ENCODE measurements at places on chromosomes 2 and 18.

DNA sequence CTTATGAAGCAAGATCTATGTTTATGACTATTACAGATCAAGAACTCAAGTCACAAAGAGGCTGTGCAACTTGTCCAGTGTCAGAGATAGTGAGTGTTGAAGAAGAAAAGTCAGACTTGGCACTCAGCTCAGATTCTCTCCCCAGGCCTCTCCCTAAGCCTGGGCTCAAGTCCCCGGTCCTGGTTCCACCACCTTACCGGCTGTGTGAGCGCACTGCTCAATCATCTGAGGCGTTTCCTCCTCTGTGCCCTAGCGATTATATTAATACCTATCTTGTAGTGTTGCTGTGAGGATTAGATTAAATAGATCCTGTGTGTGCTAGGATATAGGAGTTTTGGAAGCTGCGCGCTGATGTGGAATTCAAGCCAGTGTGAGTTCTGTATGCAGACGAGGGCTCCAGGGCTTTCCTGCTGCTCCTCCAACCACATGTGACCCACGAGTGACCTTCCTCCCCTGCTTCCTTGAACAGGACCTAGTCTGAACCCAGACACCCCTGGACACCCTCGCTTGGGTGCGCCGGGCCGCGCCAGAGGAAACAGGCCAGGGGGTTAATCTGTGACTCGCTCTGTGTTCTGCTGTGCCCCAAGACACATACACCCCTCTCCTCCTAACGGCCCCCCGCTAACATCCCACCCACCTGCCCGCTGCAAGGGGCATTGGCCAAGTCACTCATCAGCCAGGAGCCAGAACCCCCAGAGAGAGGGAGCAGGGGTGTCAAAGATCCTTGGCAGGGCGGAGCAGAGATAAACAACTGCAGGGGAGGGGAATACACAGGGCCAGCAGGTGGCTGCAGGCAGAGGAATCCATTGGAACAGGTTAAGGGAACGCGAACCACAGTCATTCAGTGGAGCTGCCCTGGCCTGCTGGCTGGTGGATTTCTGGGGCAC, 38.3 kb downstream of the TNS1 start:
- DNase-seq = no peak

DNA sequence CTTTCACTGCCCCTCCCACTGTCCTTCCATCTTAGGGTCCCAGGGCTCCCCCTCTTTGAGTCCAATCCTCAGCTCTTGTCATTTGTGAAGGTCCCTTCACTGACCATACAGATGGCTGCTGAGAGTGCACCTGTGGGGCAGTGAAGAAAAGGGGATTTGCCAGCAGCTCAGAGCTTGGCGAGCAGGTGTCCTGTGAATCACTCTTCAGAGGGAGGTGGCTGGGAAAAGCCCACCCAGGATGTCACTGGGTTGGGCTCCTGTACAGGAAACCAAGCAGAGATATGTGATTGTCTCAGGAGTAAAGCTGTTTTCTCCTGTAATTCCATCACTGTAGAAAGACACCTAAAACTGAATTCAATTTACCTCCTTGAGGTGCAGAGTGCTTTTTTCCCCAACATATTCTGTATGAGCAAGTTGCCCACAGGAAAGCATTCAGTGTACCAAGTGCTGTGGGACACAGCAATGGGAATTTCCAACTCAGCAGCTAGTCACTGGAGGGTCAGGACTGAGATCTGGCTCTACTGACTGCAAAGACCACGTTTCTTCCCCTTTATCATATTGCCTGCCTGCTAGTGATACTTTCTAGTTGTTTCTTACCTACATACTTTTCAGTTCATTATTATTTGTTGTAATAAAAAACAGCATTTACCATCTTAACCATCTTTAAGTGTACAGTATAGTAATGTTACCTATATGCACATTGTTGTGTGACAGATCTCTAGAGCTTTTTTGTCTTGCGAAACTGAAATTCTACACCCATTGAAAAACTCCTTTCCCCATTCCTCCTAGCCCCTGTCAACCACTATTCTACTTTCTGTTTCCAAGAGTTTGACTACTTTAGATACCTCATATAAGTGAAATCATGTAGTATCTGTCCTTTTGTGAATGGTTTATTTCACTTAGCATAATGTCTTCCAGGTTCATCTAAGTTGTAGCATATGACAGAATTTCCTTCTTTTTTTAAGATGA, 239.1 kb downstream of the TSN start:
- no peak for DNase-seq

DNA sequence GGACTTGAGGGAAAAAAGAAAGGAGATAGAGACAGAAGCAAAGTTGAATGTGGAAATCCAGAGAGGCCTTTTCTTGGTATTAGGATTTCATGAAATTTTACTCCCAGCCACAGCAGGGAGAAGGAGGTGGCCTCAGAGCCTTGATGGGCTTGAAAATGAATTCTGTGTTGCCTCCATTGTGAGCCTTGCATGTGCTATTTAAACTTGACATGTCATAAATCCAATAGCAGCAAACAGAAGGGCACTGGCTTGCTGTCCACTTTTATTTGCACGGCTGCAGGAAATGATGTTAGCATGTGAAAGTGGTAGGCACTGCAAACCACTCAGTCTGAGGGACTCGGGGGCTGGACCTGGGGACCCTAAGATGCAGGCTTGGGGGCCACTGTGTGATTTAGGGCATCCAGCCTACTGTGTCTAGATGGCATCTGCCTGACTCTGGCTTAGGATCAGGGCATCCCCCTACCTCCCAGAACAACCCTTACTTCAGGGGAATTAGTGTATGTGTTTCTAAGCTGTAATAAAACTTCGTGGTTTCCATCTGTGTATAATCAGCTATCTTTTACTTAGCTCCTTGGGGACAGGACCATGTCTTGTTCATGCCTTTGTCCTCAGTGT, 139.1 kb upstream of the SKOR2 start:
- no peak for DNase-seq

- no peak for DNase-seq
Observed at GRCh38 chr2:24517247-24517646, 26.2 kb downstream of the NCOA1 start.

GRCh38 chr18:26453386-26453901, 94.9 kb downstream of the KCTD1 start:
- DNase-seq = peak; percentile 74

- DNase-seq = no peak
Observed at GRCh38 chr18:35736696-35737095, 155.2 kb downstream of the GALNT1 start.

Data from NCI-H1930 (cell line).